Brain pericyte (primary cell): ENCODE measurements at places on chromosomes 3 and 15.

- DNase-seq = no peak
These were observed 6.3 kb upstream of the PIK3CA start for GRCh38 chr3:179141890-179142289.

DNA sequence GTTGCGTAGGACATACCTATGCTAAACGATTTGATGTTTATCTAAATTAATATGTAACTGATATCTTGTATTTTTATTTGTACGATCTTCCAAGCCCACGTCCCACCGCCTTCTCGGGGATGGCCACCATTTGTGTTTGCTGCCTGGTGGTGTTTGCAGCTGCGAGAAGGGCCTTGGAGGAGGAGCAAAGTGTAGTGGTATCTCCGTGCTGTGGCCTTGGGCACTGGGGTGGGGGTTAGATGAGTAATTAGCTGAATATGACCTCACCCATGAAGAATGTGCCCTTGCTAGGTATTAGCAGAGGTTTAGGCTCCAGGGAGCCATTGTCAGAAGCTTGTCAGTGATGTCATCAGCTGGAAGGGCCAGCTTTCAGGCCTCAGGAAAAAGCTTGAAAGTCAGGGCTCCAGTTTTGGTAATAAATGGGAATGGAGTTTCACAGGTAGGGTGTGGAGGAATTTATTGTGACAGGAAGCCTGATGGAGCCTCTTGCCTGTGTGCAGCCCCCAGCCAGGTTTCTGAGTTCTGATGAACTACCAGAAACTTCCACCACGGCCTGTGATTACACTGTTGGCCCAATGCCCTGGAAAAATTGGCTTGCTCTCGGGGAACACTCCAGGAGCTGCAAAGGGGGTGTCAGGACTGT is 41.0 kb downstream of the FLNB start:
- no peak for DNase-seq

DNA sequence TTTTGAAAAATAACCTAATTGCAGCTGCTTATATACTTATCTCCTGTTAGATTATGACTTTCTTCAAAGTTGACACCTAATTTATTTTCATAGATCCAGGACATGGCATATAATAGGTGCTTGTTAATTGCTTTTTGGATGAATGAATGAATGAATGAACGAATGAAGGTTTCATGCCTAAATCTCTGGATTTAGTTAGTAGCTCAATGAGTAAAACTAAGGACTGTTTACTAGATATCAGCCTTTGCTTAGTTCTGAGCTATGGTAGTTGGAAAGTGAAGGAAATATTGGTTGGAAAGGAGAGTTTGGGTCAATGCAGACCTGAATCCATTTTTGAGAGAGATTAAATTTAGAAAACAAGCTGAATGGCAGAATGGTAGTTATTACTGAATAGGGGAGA is 160.4 kb upstream of the SGO1 start:
- no peak for DNase-seq

DNA sequence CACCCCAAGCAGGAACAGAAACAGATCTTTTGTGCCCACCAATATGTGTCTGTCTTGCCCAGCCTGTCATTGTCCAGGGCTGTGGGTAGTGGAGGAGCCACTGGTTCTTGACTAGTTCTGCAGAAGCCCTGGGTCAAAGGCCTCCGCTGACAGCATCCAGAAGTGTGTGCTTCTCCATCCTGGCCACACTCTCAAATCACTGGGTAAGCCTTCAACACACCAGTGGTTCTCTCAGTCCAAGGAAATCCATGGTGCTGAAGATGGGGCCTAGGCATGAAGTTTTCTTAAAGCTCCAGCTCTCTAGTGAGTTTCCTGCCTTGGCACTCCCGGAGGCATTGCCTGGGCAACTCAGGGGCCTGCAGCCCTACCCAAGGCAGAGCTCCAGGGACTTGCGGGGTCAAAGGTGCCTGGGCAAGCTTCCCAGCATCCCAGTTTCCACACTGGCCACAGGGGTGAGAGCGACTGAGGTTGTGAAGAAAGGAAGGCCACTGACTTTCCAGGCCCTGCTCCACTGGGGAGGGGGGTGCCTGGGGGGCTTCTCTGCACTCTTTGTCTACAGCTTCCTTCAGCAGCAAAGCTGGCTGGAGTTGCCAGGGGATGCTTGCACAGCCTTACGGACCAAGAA is 37.9 kb upstream of the RPL32 start:
- DNase-seq = no peak

DNA sequence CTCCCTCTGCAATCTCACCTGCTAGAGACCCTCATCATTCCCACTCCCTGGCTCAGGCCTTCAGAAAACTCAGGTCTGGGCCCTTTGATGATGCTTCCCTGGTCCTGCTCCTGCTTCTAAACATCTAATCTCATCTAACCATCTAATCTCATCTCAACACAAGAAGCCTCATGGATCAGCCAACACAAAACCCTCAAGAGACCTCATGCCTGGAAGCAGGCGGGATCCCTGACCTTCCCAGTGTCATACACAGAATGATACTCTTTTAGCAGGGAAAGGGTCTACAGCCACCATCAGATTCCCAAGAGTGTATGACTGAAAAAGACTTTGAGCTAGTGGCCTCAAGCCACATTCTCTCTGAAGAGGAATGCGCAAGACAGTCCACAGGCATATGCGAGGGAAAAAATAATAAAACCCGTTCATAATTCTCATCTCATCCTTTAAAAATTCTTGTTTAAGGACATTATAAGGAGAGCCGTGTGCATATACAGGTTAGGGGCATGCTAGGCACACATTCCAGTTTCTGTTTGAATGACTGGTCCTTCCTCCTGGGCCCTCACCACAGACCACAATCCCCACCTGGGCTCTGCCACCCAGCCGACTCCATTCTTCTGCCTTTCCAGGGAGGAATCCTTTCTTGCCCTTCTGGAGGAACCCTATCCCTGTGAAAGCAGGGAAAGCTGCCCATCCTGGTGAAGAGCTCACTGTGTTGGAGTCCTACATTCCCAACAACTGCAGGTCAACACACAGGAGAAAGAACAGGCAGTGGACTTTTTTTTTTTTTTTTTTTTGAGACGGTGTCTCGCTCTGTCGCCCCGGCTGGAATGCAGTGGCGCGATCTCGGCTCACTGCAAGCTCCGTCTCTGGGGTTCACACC is 2.2 kb downstream of the ZXDC start:
- no peak for DNase-seq
